ENCODE measurements at places on chromosomes 12 and 14.

DNA sequence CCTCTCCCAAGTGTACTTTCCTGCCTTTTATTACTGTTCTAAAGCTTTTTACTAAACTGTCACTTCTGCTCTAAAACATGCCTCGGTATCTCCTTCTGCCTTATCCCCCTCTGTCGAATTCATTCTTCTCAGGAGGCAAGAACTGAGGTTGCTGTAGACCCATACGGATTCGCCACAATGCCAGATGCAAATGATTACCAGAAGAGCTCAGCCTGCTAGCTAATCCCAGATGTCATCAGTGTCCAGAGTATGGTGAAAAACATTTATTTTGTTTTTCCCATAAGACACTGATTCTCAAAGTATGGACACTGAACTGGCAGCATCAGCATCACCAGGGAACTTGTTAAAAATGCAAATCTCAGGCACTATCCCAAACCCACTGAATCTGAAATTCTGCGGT, 359.3 kb downstream of the TMTC2 start:
- H3K36me3 ChIP-seq = no peaks in the 10 kb centered on the region
- no peak overlapping the region for H3K27ac ChIP-seq
- no peak overlapping the region for H3K4me3 ChIP-seq

- no peak for DNase-seq
- H3K27ac ChIP-seq = no peak overlapping the region
- H3K4me1 ChIP-seq = no peaks in the 10 kb centered on the region
- H3K4me3 ChIP-seq = no peak overlapping the region
- H3K27me3 ChIP-seq = no peaks in the 10 kb centered on the region
Measured at GRCh38 chr14:29442696-29443095, 485.0 kb downstream of the PRKD1 start.

DNA sequence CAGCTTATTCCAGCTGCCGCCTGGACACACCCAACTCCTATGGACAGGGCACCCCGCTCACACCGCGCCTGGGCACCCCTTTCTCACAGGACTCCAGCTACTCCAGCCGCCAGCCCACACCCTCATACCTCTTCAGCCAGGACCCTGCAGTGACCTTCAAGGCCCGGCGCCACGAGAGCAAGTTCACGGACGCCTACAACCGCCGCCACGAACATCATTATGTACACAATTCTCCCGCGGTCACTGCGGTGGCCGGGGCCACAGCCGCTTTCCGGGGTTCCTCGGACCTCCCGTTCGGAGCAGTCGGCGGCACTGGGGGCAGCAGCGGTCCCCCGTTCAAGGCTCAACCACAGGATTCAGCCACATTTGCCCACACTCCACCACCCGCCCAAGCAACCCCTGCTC, 5.9 kb downstream of the SETD1B start:
- no peak overlapping the region for H3K27ac ChIP-seq
- H3K36me3 ChIP-seq = peaks cover 45% of the 10 kb centered on the region
- DNase-seq = no peak
- peaks cover 60% of the 10 kb centered on the region for H3K4me1 ChIP-seq
- H3K27me3 ChIP-seq = no peaks in the 10 kb centered on the region

- no peak overlapping the region for H3K4me3 ChIP-seq
- H3K4me1 ChIP-seq = peaks cover 17% of the 10 kb centered on the region
- no peak for DNase-seq
Measured at GRCh38 chr14:52914295-52914694, 36.6 kb downstream of the FERMT2 start.

DNA sequence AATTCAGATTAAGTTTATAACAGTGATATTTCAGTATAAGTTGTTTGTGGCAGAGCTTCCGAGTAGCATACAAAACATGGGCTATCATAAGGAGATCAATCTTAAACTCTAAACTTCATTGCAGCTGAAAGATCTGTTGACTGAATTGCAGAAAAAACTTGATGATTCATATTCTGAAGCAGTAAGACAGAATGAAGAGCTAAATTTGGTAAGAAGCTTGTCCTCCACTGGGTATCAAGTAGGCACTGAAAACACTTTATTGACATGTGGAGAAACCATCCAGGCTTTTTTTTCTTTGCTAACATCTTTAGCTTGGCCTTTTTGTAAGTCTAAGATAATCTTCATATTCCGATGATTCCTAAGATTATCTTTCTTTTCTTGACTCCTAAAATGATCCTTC, 93.0 kb downstream of the KTN1 start:
- no peak overlapping the region for H3K27ac ChIP-seq
- no peak for DNase-seq
- no peaks in the 10 kb centered on the region for H3K27me3 ChIP-seq
- no peaks in the 10 kb centered on the region for H3K4me1 ChIP-seq
- no peak overlapping the region for H3K4me3 ChIP-seq
- peaks cover 67% of the 10 kb centered on the region for H3K36me3 ChIP-seq

- peak; percentile 76 for DNase-seq
- peaks cover 8% of the 10 kb centered on the region for H3K27me3 ChIP-seq
- H3K27ac ChIP-seq = no peak overlapping the region
- H3K4me3 ChIP-seq = no peak overlapping the region
- H3K36me3 ChIP-seq = no peaks in the 10 kb centered on the region
- peaks cover 1% of the 10 kb centered on the region for H3K4me1 ChIP-seq
Measured at GRCh38 chr14:99677231-99678140, 6.6 kb upstream of the CYP46A1 start.

DNA sequence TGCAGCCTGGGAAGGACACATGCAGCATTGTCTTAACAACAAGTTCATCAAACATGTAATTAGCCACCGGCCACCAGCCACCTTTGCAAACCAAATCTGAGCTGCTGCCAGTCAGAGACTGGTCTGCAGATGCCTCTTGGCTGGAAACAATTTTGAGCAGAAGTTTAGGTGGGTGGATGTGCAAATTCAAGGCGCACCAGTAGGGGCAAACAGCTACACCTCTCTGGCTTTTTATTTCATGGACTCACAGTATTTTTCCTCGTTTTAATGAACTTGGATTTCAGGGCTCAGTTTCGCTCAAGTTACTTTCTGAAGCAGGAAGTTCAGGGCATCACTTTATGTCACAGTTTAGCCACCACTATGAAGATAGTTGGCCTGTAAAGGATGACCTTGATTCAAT, 94.3 kb downstream of the OTX2 start:
- H3K4me1 ChIP-seq = no peaks in the 10 kb centered on the region
- no peak for DNase-seq
- no peaks in the 10 kb centered on the region for H3K36me3 ChIP-seq

- no peak overlapping the region for H3K4me3 ChIP-seq
- H3K4me1 ChIP-seq = peaks cover 41% of the 10 kb centered on the region
- DNase-seq = no peak
- no peak overlapping the region for H3K27ac ChIP-seq
Measured at GRCh38 chr14:93085911-93086310, 29.8 kb downstream of the ITPK1 start.

DNA sequence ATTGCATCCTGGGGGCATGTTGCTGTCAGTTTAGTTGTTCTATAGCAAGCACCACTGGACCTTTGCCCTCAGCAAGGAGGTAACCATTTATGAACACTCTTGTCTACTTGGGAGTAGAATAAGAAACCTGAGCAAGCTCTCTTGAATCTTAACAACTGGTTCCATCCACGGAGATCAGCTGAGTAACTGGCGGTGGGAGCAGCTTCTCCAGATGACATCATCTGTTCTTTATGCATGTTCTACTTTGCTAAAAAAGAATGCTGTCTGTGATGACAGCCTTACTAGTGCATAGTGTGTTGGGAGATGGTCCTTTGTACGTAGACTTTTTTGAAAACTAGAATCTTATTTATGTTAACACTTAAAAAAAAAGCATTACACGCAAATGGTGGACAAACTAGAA, 17.7 kb downstream of the SLC4A8 start:
- H3K36me3 ChIP-seq = no peaks in the 10 kb centered on the region
- peaks cover 13% of the 10 kb centered on the region for H3K27me3 ChIP-seq
- no peak overlapping the region for H3K27ac ChIP-seq
- no peak overlapping the region for H3K4me3 ChIP-seq
- no peak for DNase-seq
- H3K4me1 ChIP-seq = no peaks in the 10 kb centered on the region

DNA sequence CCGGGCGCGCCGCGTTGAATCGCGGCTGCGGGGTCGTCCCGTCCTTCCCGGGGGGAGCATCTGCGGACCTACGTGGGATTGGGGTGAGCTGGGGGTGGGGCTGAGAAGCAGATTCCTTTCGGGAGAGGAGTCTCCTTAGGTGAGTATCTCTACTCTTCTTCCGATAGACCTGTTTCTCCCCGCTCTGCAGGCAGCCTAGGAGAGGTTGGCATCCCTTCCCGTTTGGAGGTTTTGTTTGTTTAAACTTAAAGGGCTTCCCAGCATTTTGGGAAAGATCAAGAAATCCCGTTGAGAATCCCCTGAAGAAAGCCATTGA, 411 bp downstream of the TTLL5 start:
- peak overlapping the region; percentile 81 for H3K27ac ChIP-seq
- DNase-seq = no peak
- H3K4me1 ChIP-seq = peaks cover 27% of the 10 kb centered on the region
- H3K27me3 ChIP-seq = no peaks in the 10 kb centered on the region
- peaks cover 18% of the 10 kb centered on the region for H3K36me3 ChIP-seq

GRCh38 chr14:63499701-63500250, 43.4 kb downstream of the PPP2R5E start:
- H3K36me3 ChIP-seq = no peaks in the 10 kb centered on the region
- no peak for DNase-seq
- no peaks in the 10 kb centered on the region for H3K27me3 ChIP-seq
- H3K4me1 ChIP-seq = peaks cover 15% of the 10 kb centered on the region
- no peak overlapping the region for H3K4me3 ChIP-seq

- no peak for DNase-seq
- no peaks in the 10 kb centered on the region for H3K36me3 ChIP-seq
Measured at GRCh38 chr14:51630987-51631386, 20.7 kb upstream of the FRMD6 start.

DNA sequence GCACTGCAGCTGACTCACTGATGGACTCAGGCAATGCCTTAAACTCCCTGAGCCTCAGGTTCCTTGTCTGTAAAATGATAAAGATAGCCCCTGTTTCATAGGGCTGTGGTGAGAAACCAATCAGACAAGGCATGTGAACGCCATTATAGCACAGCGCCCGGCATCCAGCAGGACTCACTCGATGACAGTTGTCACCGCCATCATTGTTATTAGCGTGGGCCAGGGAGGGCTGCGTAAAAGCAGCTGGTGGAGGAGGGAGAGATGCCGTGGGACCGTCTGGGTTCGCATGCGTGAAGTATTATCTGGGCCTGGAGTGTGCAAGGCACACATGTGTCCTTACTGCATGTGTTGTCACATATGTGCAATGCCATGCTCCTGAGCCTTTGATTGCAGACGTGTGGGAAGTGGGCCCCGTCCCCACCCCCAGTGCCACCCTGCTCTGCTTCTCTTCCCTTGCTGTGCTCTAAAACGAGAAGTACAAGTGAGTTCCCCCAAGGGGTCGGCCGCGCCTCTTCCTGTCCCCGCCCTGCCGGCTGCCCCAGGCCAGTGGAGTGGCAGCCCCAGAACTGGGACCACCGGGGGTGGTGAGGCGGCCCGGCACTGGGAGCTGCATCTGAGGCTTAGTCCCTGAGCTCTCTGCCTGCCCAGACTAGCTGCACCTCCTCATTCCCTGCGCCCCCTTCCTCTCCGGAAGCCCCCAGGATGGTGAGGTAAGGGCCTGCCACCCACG, at the start of gene PTPN6:
Gene PTPN6, plus strand, starts transcription at position 546 of the 730 bp plus-strand sequence. Its CDS starts 157 bp downstream, at position 703.
- H3K4me1 ChIP-seq = peaks cover 21% of the 10 kb centered on the region
- peak within 1 kb of the TSS; percentile 44 for H3K4me3 ChIP-seq
- H3K36me3 ChIP-seq = peaks cover 7% of the 10 kb centered on the region
- peak within 1 kb of the TSS; percentile 63 for H3K27ac ChIP-seq
- H3K27me3 ChIP-seq = no peaks in the 10 kb centered on the region

DNA sequence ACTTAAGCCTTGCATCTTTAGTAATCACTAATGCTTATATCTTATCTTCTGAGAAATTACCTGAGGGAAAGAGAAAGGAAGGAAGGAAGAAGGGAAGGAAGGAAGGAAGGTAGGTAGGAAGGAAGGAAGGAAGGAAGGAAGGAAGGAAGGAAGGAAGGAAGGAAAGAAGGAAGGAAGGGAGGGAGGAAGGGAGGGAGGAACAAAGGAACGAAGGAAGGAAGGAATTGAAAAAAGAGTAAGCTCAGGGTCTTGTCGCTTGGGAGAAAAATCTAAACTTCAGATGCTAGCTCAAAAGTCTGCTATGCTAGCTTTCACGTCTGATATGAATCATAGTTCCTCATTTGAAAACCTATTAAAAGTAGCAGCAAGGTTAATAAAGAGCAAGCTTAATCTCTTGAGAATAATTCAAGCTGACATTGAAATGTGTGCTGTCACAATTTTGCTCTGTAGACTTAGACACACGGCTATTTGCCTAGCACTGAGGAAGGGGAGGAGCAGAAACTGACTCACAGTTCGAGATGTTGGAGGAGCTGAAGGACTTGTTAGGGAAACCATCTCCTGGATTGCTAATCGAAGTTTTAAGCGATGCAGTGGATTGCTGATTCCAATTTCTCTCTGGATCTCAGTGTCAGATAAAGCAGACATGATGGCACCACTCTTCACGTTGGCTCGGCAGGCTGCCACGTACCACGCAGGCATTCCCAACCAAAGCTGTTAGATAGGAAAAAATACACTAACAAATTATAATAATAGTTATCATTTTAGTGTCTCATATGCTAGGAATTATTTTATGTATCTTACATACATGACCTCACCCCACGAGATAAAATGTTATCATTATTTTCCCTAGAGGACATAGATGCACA, 216.7 kb downstream of the ACSS3 start:
- no peak overlapping the region for H3K27ac ChIP-seq
- H3K4me1 ChIP-seq = no peaks in the 10 kb centered on the region
- H3K36me3 ChIP-seq = no peaks in the 10 kb centered on the region

- H3K27me3 ChIP-seq = peaks cover 25% of the 10 kb centered on the region
- no peak overlapping the region for H3K27ac ChIP-seq
- peaks cover 24% of the 10 kb centered on the region for H3K4me1 ChIP-seq
- H3K4me3 ChIP-seq = no peak overlapping the region
Measured at GRCh38 chr14:70183991-70184390, 4.8 kb downstream of the SLC8A3 start.

DNA sequence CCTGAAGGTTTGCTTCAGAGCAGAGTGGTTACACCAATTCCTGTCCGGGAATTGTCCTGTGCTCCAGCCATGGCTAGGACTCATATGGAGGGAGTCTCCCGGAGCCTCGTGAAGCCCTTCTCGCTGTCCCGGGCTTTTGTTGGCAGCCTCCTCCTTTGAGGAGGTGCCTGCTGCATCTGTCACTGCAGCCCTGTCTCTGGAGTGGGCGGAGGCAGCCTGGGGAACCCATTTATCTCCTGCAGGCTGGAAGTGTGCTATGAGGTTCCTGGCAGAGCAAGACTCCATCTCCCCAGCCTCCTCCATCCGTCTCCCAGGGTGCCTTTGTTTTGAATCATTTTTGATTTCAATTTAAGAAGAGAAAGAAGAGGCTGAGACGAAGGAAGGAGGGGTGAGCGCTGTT, 355.3 kb downstream of the GLT1D1 start:
- DNase-seq = no peak
- H3K36me3 ChIP-seq = no peaks in the 10 kb centered on the region
- H3K4me3 ChIP-seq = no peak overlapping the region
- H3K4me1 ChIP-seq = no peaks in the 10 kb centered on the region
- H3K27me3 ChIP-seq = no peaks in the 10 kb centered on the region

- no peak overlapping the region for H3K4me3 ChIP-seq
- no peak for DNase-seq
- peaks cover 19% of the 10 kb centered on the region for H3K36me3 ChIP-seq
Measured at GRCh38 chr12:57781801-57782200, 786 bp upstream of the TSFM start.

- no peak overlapping the region for H3K27ac ChIP-seq
- H3K27me3 ChIP-seq = peaks cover 17% of the 10 kb centered on the region
- no peak overlapping the region for H3K4me3 ChIP-seq
- no peaks in the 10 kb centered on the region for H3K36me3 ChIP-seq
- no peak for DNase-seq
Measured at GRCh38 chr12:52267266-52267665, 7.2 kb upstream of the KRT86 start.
